Retina (tissue), 1 donor: ENCODE measurements at places on chromosomes 12 and 14.

GRCh38 chr12:116959198-116959460 lies 48.4 kb downstream of the FBXW8 start:
- DNase-seq, result no peak

DNA sequence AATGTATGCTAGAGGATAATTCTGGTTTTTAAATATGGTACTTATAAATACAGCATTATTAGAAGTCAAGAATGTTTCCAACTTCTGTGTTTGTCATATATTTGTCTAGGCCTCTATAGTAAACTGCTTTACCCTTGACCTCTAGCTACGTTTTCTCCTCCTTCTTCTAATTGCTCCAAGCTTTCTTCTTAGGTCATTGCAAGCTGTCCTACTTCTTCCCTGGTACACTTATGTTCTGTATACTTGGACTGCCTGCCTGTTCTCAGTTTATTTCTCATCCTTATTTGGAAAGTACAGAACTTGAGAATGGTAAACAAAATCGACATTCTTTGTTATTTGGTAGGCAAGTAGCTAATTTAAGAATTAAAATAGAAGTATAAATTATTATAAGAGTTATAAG lies 23.9 kb upstream of the ATP2B1 start:
- DNase-seq, result no peak

DNA sequence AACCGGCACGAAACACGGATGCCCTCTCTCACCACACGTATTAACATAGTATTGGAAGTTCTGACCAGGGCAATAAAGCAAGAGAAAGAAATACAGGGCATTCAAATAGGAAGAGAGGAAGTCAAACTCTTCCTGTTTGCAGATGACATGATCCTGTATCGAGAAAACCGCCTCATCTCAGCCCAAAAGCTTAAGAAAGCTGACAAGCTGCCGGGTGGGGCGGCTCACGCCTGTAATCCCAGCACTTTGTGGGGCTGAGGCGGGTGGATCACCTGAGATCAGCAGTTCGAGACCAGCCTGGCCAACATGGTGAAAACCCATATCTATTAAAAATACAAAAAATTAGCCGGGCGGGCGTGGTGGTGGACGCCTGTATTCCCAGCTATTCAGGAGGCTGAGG lies 17.7 kb downstream of the OR6S1 start:
- no peak for DNase-seq

GRCh38 chr12:45483571-45483970 lies 245.9 kb upstream of the ARID2 start:
- no peak for DNase-seq

DNA sequence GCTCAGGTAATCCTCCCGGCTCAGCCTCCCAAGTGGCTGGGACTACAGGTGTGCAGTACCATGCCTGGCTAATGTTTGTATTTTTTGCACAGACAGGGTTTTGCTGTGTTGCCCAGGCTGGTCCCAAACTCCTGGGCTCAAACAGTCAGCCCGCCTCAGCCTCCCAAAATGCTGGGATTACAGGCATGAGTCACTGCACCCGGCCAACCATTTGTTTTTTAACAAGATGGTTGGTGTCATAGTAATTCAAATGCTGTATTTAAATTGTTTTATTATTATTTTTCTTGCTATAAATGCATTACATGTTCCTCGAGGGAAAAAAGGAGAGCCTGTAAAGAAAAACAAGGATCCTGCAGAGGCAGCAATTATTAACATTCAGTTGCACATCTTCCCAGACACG lies 83.9 kb downstream of the EP400 start:
- no peak for DNase-seq

- DNase-seq, result no peak
These were observed 49.6 kb downstream of the TBK1 start for GRCh38 chr12:64501486-64501885.

DNA sequence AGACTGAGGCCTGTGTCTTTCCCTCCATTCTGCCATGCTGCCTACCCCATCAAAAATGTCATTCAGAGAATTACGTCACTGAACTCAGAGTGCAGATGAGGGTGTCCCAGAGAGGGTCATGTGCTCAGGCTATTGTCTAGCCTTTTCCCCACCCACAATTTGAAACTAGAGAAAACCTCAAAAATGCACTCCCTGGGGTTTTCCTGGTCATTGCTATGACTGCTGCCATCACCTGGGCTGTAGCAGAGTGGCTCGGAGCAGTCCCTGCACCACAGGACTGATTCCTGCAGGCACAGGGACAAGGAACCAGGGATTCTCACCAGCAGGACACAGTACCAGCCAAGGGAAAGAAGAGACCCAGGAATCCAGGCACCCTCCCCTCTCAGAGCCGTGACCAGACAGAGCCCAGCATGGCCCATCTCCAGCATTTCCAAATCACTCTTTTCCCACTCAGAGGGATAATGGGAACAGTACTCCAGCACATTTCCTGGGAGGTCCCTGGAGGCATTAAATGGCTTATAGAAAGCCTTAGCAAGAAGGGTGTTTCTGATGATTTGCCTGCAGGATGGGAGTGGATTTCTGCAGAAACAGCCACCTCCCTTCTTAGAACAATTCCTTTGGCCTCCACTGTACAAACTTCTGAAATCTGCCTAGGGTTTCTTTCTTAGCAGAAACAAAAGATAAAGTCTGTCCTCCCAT lies 45.9 kb downstream of the VWF start:
- no peak for DNase-seq

DNA sequence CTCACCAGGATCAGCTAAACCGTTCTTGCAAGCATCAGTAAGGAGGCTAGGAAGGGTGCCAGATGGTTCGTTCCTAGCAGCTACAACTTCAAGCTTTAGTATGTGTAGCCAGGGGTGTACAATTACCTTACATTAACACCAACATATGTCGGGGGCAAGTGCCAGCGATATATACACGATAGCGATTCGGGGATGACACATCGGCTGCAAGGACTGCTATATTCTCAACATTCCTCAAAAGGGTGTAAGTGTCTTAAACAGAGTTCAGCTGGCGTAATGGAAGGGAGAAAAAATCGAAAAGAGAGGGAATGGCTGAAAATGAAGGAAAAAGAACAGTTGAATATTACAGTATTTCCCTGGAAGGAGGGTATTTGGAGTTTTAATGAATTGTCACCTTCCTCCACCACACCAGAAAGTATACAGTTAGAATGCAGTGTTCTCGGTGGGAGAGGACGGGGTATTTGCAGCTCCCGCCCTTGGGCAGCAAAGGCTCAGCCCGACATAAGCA lies 545 bp downstream of the LIMA1 start:
- no peak for DNase-seq

DNA sequence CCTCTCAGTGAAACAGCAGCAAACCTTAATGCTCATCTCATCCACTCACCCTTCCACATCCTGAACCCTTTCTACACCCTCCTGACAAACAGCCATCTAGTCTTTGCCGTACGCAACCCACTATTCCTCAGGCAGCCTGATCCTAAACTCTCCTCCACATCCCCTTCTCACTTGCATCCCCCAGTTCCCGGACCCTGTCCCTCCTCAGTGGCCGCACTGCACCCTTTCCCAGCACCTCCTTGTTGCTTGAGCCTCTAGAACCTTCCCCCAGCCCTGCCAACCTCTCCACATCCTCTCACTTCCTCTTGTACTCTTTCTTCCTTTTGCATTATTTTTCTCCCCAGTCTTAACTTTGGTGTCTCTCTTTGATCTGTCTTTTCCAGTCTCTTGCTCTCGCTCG lies 42.9 kb downstream of the IQSEC3 start:
- DNase-seq, result no peak

- no peak for DNase-seq
These were observed 65.8 kb upstream of the PWP1 start for GRCh38 chr12:107619831-107620230.

- DNase-seq, result no peak
These were observed 201.6 kb downstream of the ATP23 start for GRCh38 chr12:58142991-58143390.

DNA sequence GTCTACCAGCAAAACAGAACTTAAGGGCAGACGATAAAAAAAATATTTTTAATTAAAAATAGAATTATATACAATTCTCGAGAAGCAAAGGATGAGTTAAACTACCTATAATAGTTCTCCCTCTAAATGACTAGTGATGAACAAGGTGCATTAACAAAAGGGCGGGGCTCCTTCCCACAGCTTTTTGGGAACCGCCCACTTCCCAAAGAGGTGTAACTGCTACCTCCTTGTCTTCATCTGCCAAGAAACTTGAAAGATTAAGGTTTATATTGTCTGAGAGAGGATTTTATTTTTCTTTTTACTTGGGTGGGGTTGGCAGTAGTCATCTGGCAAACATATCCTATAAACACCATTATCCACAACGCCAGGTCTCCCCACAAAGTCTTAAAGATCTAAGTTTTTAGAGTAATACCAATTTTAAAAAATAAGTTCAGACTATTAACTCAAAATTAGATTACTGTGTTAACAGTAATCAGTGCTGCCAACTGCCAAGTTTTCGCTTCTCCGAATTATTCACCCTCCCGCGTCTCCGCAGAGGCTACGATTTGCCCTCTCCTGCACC lies 938 bp downstream of the RALGAPA1 start:
- DNase-seq, result no peak

GRCh38 chr12:1634149-1634548 lies 5.1 kb downstream of the WNT5B start:
- DNase-seq, result no peak

DNA sequence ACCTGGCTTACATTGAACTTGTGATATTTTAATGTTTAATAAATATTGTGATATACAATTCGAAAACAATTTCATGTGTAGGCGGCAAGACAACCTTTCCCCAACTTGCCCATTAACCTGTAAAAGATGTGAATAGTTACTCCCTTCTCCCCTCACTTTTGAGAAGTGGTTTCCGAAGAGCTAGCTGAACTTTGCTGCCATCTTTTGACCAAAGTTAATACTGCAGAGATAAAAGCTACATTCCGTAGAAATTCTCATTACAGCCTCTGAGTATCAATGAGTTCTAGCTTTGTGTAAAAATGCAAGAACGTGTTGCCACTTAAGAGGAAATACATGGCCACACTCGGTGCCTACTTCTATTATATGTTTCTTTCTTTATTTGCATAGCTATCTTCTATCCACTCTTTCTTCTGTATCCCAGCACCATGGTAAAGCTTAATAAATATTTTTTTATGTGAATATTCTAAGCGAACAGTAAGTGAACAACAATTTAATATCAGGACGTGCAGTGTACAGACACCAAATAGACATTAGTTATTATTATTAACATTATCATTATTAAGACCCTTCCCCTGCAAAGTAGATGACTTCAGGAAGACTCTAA lies 105.1 kb upstream of the TMEM260 start:
- DNase-seq, result peak; percentile 62

DNA sequence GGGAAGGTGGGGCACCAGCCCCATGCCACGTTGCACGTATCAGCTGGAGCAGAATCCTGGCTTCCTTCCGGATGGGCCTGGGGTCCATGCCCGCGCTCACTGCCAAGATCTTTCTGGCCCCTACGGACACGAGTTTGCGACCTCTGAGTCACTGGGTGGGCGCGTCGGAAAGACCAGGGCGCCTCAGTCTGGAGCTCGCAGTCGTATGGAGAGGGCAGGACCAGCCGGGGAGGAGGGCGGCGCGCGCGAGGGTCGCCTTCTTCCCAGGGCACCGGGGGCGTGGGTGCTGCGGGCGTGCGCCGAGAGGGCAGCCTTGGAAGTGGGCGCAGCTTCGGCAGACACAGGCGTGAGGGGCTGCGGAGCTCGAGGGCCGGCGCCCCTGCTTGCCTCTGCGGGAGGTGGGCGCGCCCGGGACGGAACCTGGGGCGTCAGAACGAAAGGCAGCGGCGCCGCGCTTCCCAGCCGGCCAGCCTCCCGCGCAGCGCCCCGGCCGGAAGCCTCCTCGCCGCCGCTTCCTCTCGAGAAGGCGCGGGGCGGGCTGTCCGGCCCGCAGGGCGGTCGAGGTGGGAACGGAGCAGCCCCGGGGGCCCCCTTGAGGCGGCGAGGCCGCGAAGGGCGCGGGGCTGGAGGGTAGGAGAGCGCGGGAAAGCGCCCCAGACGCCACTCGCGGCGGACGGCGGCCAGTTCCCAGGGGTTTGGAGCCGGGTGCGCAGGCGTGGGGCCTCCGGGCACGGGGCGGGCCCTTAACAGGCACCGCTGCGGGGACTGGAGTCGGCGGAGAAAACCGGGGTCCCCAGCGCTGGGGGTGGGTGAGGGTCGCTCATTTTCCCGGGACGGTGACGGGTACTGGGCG lies at the start of gene ARL6IP4:
Gene ARL6IP4 (plus strand): TSS at position 499 of the 853 bp plus-strand sequence. CDS start 459 bp downstream, outside the sequence.
- peak; percentile 85 for DNase-seq

- no peak for DNase-seq
These were observed 6.8 kb downstream of the FBRSL1 start for GRCh38 chr12:132496710-132497109.

DNA sequence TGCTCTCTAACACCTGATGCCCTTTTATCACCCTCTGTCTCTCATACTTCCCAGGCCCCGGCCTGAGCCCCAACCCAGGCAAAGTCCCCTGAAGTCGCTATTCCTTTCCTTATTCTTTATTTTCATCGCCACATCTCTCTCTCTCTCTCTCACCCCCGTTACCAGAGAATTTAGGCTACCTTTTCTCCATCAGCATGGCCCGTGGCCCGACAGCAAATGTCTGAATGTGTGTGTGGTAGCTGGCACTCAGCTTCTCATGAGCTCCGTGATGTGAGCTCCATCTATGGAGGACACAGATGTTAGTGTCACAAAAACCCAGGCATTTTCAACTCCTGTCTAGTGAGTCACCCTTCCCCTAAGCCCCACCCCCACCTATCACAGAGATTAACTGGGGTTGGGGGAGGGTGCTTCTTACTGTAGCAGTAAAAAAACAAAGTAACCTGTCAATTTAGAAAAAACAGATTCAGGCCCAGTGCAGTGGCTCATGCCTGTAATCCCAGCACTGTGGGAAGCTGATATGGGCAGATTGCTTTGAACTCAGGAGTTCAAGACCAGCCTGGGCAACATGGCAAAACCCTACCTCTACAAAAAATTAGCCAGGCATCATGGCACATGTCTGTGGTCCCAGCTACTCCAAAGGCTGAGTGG lies 53.8 kb downstream of the VCPKMT start:
- no peak for DNase-seq

DNA sequence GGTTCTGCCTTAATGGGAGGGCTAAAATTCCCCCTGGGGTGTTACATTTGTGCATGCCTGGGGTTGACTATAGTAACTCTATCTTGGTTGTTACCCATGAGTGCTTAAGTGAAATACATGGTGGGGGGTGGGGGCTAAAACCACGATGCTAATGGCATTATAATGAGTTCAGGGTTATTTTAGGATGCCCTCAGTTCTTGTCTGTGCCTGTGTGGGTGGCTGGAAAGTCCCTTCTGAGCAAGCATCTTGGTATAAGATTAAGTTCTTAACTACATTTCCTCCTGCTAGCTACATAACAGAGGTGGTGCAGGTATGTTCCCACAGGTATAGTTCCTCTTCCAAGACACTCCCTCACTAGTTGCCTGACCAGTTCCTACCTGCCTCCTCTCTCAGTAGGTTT lies 822.3 kb downstream of the LRFN5 start:
- DNase-seq, result no peak

DNA sequence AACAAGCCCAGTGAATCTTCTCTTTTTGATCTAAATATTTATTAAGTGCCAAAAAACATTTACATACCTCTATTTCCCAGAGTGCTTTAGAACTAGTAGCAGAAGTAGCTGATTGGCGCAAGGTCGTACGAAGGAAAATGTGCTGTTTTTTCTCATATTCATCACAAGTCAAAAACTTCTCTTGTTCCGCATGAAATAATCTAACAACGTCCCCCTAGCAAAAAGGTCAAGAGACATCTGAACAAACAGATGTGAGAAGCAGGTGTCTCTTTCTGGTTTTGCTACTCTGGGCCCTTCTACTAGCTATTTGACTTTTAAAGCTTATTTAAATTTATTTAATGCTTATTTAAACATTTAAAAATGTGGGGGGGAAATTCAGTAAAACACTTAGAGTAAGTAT lies 117.8 kb downstream of the ITPR2 start:
- no peak for DNase-seq
